Stimulated activated CD4-positive, alpha-beta T cell treated with anti-CD3 and anti-CD28 coated beads, TNF-alpha, amount 100 ng/mL, for 1 hour (primary cell): ENCODE measurements at places on chromosomes 7 and 10.

- DNase-seq: no peak
Measured at GRCh38 chr10:7310076-7310475, 100.8 kb downstream of the SFMBT2 start.

- no peak for DNase-seq
Measured at GRCh38 chr10:117653170-117653515, 110.6 kb downstream of the EMX2 start.

DNA sequence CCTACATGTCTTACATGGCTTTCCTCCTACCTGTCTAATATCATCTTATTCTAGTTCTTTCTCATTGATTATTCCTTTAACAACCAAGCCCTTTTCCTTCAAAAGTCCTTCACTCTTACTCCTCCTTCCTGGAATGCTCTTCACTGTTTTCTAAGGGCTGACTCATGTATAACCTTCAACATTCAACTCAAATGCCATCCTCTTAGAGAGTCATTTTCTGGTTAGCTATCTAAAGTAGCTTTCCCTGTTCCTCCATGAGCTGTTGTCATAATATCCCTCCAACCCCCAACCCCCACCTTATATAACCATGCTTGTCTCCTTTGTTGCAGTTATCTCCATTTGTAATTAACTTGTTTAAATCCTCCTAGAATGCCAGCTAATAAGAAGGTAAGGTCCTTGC, 286.8 kb downstream of the ADK start:
- no peak for DNase-seq

- no peak for DNase-seq
Measured at GRCh38 chr7:28409716-28410627, 2.3 kb upstream of the CREB5 start.
